Astrocyte (in vitro differentiated cells and primary cell): ENCODE measurements at places on chromosomes 2 and 18. TPM values are rescaled to one million over a fixed set of nuclear protein-coding genes. Genes with fewer than 3 reads are reported as not detected.

- DNase-seq = no peak
Observed at GRCh38 chr2:231256494-231256893, 58.1 kb downstream of the ARMC9 start.

DNA sequence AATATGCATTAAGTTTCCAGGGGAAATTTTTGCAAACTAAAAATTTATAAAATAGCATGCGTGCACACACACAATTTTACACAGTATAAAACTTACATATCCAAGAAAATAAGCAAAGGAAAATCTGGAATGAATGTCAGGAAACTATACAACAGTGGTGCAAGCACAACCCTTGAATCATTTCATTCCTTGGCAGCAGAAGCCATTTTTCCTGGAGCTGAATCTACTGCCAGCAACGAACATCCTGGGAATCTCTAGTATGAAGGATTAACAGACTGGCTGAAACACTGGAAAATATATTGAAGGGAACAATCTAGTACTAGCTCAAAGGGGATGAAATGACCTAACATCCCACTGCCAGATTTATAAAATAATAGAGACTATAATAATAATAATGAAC lies 235.3 kb downstream of the DYM start:
- DNase-seq = peak; percentile 71

- DNase-seq = no peak
Observed at GRCh38 chr2:128801576-128801975, 482.9 kb upstream of the HS6ST1 start.

DNA sequence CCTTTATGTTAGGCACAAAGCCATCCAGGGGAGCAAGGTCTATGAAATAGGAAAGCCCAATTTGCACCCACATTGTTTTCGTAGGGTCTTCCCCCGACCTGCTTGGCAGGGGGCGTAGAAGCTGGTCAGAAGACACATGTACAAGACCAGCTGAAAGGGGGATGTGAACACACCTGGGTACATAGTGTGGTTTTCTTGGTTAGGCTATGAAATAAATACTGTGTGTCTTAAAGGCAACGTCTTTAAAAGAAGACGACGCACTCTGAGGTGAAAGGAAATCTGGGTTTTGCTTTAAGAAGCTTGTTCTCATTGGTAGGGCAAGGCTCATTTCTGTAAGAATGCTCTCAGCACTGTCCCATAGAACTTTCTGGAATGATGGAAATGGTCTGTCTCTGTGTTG lies 60.0 kb upstream of the KLF7 start:
- no peak for DNase-seq

- no peak for DNase-seq
Observed at GRCh38 chr2:151670346-151670745, 63.9 kb downstream of the NEB start.

Gene UGT1A5
- total RNA-seq = not detected in 2 replicates

Gene NGEF
- 0.16 and 0.22 TPM in 2 replicates for total RNA-seq
